Left ventricle myocardium superior (tissue), 1 donor: ENCODE measurements at places on chromosomes 7 and 10. TPM values are rescaled to one million over a fixed set of nuclear protein-coding genes. Genes with fewer than 3 reads are reported as not detected.

The STEAP1 gene
- total RNA-seq = 1.5 TPM

The TMEM229A gene
- not detected for total RNA-seq

The ABCA13 gene
- total RNA-seq = 0.20 TPM

GRCh38 chr10:103042129-103042528 is 124.0 kb downstream of the CNNM2 start:
- DNase-seq = no peak

DNA sequence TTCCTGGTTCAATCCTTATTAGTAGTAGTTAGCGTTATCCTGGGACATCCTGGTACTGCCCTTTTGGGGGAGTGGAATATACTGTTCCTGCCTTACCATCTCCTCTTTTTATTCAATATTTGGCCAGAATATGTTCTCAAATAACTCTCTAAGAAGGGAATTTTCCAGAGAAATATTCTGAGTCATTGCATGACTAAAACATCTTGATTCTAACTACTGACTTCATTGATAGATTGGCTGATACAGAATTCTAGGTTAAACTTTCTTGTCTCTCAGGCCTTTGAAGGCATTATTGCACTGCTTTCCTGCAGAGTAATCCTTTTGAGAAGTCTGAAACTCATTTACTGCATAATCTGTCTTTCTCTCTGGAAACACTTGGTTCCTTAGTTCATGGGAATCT is 275.5 kb upstream of the DGKB start:
- no peak for DNase-seq

GRCh38 chr10:129847741-129848483 is 116.2 kb downstream of the EBF3 start:
- DNase-seq = no peak

DNA sequence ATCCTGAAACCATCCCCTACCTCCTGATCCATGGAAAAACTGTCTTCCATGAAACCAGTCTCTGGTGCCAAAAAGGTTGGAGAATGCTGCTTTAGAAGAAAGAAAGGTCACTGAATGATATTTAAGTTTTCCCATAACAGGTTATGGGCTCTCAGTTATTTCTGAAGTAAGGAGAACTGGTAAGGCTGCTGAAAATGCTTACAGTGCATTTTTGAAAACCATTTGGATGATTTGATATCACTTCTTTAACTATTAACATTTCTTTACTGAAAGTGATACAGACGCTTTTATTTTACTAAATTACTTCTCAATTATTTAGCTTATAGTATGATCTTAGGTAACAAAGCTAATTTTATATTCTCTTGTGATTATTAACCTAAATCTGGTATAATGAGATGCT is 1094.4 kb upstream of the C7orf33 start:
- DNase-seq = no peak

GRCh38 chr10:86654411-86655172 is at the start of gene OPN4:
Gene OPN4 (plus strand): TSS chr10:86654547. CDS start chr10:86654784, 237 bp downstream.
- peak; percentile 26 for DNase-seq

DNA sequence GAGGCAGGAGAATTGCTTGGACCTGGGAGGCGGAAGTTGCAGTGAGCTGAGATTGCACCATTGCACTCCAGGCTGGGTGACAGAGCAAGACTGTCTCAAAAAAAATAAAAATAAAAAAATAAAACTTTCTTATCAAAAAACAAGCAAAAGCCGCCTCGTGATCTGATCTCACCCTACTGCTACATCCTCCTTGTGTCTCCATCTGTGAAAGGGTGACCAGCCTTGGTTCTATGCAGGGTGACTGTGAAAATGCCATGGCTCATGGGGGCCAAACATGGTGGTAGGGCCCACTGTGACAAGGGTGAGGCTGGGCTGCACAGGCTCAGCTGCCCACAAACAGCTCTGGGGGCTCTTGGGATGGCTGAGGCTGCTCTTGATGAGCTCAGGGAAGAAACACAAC is 968 bp upstream of the OPN4 start:
- DNase-seq = peak; percentile 6

- no peak for DNase-seq
Measured at GRCh38 chr7:76056241-76056640, 8.3 kb downstream of the MDH2 start.

GRCh38 chr7:83276250-83276649 is 113.6 kb upstream of the PCLO start:
- no peak for DNase-seq
